Eye (tissue), 1 donor: ENCODE measurements at places on chromosomes 16 and 17.

- no peak for DNase-seq
Observed at GRCh38 chr17:58403311-58403710, 14.0 kb downstream of the RNF43 start.

DNA sequence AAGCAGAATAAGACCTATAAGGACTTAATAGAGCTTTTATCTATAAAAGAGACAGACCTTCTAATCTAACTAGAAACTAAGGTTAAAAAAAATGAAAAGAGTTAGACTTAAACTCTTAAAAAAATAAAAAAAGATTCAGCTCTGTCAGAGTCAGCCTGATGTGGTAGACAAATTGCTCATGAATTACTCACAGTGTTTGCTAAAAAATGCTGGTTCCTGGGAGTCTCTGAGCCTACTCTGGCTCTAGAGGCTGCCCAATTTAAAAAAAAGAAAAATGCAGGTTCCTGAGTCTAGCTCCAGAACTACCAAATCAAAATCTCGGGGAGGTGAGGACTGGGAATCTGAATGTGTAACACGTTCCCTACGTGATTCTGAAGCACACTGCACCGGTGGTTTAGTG is 18.1 kb downstream of the SOST start:
- DNase-seq = no peak

- no peak for DNase-seq
Observed at GRCh38 chr17:32854832-32855389, 22.0 kb downstream of the MYO1D start.

- no peak for DNase-seq
Observed at GRCh38 chr17:6505425-6506142, 50.8 kb downstream of the PITPNM3 start.

- no peak for DNase-seq
Observed at GRCh38 chr17:51604299-51605020, 344.1 kb downstream of the UTP18 start.

GRCh38 chr17:1907909-1908698 is 78.3 kb downstream of the RPA1 start:
- peak; percentile 80 for DNase-seq

GRCh38 chr17:55641676-55642081 is 81.0 kb downstream of the TMEM100 start:
- DNase-seq = peak; percentile 60

DNA sequence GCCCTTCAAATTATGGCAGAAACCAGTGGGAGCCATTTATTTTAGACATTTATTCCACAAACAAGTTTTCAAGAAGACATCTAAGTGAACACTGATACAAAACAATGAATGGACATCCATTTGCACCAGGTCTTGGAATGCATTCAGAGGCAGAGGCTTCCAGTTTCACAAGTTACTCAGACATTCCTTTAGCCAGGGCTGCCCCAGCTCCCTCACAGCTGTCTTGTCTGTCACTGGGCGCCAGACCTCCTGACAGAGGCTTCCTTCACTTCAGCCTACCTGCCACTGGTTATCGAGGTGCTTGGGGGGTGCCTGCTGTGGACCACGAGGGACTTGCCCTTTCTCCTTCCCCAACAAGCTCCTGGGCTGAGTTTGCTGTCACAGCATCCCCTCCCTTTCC is 19.2 kb downstream of the AQP8 start:
- DNase-seq = no peak

GRCh38 chr16:87919681-87919994 is 16.7 kb downstream of the CA5A start:
- DNase-seq = no peak

GRCh38 chr17:50868602-50869001 is 2.4 kb upstream of the TOB1 start:
- DNase-seq = no peak

DNA sequence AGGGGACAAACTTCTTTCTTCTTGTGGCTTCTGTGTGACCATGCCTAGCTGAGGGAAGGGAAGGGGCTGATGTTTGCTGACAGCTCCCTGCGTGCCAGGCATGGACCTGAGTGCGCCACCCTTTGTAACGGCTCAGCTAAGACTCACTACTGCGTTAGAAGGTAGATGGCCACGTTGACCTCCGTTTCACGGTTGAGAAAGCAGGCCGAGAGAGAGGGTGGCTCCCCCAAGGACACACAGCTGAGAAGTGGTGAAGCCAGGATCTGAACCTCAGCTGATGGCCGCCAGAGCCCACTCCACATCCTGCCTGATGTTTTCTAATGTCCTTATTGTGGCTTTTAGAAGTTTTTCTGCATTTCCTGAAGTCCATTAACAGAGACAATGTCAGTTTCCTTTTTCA is 45.1 kb downstream of the RGS9 start:
- DNase-seq = no peak

- DNase-seq = no peak
Observed at GRCh38 chr16:84967828-84968227, 43.5 kb downstream of the ZDHHC7 start.

GRCh38 chr16:50735629-50736122 is 6.2 kb upstream of the CYLD start:
- no peak for DNase-seq

- DNase-seq = peak; percentile 70
Observed at GRCh38 chr16:8673611-8674412, 605 bp upstream of the ABAT start.

GRCh38 chr17:42163113-42163512 is 8.3 kb upstream of the RAB5C start:
- no peak for DNase-seq

DNA sequence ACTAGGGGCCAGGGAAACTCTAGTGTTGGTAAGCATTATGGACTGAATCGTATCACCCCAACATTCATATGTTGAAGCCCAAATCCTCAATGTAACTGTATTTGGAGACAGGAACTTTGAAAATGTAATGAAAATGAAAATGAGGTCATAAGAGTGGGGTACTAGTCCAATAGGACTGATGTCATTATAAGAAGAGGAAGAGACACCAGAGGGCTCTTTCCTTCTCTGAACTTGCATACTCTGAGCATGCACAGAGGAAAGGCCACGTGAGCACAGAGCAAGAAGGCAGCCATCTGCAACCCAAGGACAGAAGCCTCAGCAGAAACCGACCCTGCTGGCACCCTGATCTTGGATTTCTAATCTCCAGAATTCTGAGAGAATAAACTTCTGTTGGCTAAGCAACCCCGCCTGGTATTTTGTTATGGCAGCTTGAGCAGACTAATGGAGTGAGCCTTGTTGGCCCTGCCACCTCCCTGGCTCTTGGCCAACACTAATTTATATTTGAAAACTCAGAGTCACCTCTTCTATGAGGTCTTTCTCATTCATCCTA is 273.4 kb downstream of the NTN1 start:
- DNase-seq = no peak

GRCh38 chr16:29694384-29695195 is 15.6 kb downstream of the QPRT start:
- DNase-seq = no peak

DNA sequence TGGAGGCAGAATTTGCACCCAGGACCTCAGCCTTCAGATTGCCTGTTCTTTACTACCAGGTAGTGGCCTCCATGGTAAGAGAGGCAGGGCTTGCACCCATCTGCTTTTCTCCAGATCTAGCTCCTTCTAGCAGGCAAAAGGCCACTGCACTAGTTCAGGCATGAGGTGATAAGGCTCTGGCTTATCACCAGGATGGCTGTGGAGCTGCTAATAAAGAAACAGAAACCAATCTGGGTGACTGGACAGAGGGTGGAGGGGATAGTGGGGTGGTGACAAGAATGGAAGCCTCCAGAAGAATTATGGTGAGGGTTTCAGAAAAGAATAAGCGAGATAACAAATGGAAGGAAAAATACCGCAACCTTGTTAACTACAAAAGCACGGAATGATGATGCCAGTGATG is 15.5 kb upstream of the SUPT4H1 start:
- no peak for DNase-seq

- DNase-seq = no peak
Observed at GRCh38 chr16:14428043-14428442, 202.0 kb downstream of the PARN start.

DNA sequence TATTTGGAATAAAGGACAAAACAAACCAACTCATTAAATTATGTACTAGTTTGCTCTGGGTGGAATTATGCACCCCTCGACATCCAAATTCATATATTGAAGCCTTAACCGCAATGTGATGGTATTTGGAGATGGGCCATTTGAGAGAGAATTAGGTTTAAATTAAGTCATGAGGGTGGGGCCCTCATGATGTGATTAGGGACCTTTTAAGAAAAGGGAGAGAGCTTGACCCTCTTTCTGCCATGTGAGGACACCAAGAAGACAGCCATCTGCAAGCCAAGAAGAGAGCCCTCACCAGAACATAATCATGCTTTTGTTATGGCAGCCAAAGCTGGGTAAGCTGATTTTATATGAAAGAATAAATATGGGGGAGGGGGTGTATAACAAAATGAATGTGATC is 2.0 kb downstream of the C16orf87 start:
- DNase-seq = no peak

GRCh38 chr16:14121142-14121541 is 50.0 kb downstream of the MRTFB start:
- no peak for DNase-seq

DNA sequence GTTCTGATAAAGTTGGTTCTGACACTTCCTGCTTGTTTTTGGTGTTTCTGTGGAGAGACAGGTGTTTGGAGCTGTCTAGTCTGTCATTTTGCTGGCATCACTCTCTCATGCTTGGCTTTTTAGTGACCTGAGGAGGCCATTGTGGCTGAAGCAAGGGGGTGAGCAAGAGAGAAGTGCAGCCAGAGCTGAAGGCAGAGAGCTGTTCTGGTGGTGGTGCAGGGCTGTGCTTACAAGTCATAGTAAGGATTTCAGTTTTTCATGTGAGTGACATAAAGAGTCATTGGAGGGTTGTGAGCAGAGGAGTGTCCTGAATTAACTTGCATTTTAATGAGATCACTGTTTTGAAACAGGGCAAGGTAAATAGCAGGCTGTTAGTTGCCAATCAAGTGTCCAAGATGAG is 97.5 kb downstream of the CHD9 start:
- no peak for DNase-seq

DNA sequence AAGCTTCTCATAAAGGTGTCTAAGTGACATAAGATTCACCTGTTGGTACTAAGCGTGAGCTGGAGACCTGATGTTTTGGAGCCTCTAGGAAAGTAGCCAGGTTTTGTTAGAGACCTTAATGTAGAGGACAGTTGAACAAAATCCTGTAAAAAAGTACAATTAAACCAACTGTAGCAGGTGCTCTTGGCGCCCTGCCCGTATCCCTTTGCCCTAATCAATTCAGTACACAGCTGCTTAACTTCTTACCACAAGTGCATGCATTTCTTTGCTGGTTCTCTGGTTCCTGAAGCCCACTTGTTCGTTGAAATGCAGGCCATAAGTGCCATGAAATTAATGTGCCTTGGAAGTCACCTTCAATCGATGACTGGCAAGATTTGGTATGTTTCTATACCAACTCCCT is 24.4 kb downstream of the GLP2R start:
- DNase-seq = no peak

DNA sequence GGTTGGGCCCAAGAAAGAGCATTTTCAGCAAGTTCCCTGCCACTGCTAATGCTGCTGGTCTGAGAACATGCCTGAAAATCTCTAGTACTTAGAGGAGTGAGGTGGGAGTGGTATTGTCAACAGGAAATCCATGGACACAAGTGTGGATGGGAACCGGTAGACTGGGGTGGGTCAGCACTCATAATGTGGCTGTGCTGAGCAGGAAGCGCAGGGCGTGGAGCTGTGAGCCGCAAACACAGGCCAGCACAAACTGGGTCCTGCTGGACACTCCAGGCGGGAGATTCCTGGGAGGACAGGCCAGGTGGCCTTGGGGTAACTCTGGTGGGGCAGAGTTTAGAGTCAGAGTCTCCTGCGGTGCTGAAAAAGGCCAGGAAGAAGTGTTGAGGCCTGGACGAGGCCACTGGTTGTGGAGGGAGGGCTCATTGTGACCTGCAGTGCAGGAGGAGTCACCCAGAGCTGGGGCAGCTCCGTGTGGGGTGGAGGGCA is 62.6 kb downstream of the BANP start:
- no peak for DNase-seq

DNA sequence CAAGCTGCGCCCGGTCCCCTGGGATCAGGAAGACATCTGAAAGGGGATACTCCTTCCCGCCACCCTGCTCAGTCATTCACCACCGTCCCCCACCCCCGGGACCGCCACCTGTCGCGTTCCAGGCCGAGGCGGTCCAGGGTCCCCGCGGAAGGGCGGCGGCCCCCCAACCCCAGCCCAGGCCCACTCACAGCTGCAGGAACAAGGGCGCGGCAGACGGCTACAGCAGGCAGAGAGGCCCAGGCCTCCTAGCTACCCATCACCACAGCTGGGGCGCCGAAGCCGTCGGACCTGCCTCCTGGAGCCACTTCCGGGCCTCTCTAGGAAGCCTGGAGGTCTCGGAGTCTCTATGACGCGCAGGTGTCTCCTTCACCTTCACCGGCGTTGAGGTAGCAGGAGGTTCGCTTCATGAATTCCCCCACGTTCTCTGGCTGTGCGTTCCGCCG is at the start of gene SDR42E1:
TSS of gene SDR42E1 (minus strand) at position 272 of the 443 bp plus-strand sequence. CDS start 10,612 bp downstream, outside the sequence.
- DNase-seq = no peak
